ENCODE measurements at places on chromosomes 2 and 18.

GRCh38 chr18:10850216-10850615 is 299.2 kb downstream of the PIEZO2 start:
- no peak for DNase-seq

DNA sequence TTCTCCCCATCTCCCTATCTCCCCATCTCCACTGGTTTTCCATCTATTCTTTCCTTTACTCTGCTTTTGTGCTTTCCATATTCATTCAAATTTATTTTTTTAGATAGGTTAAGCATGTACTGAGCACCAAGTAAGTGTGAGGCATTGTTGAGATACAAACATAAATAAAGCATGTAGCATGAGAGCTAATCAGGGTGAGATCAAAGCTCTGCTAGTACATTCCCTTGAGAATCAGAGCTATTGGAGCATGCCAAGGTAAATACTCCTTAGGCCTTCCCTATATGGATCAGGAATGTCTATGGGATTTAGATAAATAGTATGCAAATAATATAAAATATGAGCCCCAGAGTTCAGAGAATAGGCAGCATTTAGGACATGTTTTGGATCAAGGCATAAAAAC is 25.3 kb downstream of the BABAM2 start:
- DNase-seq, result no peak

DNA sequence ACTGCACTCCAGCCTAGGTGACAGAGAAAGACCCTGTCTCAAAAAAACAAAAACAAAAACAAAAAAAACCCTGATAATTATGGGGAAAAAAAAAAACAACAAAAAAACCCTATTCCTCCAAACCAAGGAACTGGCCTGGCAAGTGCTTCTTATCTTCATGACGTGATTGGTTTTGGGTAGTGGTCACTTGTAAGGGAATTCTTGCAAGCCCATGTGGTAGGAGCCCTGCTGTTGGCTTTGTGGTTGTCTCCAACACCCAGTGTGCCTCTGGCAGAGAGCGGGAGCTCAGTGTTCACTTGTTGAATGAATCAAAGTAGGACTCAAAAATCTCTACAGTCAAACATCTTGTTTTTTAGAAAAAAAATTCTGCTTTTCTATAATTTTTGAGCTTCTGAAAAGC is 6.0 kb downstream of the GALM start:
- DNase-seq, result no peak

- no peak for DNase-seq
These were observed 103.0 kb upstream of the SNTG2 start for GRCh38 chr2:847669-848068.

- peak; percentile 68 for DNase-seq
These were observed 994 bp upstream of the LRATD1 start for GRCh38 chr2:14631406-14632040.

DNA sequence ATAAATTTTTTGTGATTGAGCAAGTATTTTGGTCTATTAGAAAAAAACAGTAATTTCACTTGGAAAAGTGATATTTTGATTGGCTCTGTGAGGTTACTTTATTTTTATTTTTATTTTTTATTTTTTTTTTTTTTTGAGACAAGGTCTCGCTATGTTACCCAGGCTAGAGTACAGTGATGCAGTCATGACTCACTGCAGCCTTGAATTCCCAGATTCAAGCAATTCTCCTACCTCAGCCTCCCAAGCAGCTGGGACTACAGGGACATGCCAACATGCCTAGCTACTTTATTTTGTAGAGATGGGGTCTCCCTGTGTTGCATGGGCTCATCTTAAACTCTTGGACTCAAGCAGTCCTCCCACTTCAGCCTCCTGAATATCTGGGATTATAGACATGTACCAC is 60.9 kb upstream of the MGAT5 start:
- DNase-seq, result peak; percentile 58

DNA sequence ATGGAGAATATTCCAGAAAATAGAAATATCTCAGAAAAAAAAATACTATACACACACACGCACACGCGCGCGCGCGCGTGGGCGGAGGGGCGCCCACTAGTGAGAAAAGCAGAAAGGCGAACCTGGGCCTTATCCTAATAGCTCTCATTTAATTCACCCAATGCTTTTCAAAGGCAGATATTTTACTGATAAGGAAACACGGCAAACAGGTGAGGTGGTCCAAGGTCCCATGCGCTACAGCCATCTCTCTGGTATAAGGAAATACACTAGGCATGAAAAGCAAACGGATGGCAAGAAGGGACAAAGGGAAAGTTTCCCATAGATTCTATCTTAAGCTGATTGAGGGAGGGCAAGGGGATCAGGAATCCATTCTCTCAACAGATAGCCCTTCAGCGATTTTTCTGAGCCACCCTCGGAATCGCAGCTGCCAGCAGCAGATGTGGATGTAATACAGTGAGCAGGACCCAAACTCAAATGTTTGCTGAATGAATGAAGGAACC is 136.7 kb downstream of the TMEM247 start:
- DNase-seq, result peak; percentile 43

DNA sequence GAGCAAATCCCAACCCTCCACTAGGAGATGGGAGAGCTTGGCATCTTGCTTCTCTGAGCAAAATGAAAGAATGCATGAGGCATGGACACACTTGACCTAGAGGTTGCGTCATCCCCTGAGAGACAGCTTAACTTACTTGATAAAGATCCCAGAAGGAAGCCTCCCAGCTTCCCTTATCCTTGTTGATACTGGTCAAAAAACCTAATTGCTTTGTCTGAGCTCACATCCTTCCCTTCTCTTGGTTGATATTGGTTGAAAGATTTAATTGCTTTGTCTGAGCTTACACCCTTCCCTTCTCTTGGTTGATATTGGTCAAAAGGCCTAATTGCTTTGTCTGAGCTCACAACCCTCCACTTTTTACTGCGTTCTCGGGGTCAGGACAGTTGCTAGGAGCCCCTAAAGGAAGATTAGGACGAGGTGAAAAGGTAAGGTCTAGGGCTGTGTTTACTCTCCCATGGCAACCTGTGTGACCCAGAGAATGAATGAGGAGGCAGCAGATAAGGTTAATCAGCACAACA is 12.2 kb upstream of the BOD1L2 start:
- DNase-seq, result no peak
